ENCODE measurements at places on chromosomes 16 and 17.

DNA sequence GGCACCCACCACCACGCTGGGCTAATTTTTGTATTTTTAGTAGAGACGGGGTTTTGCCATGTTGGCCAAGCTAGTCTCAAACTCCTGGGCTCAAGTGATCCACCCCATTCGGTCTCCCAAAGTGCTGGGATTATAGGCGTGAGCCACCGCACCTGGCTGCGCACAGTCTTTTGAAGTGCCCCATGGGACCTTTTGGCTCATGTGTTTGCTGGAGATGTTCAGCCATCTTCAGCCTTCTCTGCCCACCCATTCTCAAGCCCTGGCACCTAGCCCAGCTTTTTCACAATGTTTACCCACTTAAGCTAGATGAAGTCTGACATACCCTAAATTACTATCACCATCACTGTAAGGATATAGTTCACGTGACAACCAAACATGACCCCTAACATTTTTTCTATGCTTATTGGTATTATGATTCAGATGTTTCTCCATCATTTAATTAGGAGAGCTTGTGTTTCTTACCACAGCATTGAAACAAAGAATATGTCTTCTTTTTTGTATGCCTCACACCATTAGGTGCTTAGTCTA lies 32.3 kb downstream of the PECAM1 start:
- DNase-seq = no peak

DNA sequence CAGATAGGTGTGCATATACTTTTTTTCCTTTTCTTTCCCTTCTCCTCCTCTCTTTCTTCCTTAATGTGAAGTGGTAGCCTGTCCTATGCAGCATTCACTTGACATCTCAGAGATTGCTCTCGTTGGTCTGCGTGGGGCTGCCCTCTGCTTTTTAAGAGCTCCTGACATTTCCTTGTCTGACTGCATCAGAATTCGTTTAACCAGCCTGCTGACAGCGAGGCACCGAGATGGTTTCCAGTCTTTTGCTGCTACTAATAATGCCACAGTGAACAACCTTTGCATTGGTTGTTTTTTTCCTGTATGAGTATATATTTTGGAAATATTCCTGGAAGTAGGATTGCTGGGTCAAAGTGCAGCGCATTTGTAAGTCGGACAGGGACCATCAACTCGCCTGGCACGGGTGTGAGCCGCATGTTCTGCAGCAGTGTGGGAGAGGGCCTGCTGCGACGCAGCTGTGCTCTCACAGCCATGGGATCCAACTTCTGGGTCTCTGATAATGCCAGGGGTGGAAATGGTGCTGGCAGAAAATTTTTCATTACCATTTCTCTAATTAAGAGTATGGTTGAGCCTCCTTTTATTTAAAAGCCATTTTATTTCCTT lies 154.3 kb downstream of the SNX29 start:
- no peak for DNase-seq

DNA sequence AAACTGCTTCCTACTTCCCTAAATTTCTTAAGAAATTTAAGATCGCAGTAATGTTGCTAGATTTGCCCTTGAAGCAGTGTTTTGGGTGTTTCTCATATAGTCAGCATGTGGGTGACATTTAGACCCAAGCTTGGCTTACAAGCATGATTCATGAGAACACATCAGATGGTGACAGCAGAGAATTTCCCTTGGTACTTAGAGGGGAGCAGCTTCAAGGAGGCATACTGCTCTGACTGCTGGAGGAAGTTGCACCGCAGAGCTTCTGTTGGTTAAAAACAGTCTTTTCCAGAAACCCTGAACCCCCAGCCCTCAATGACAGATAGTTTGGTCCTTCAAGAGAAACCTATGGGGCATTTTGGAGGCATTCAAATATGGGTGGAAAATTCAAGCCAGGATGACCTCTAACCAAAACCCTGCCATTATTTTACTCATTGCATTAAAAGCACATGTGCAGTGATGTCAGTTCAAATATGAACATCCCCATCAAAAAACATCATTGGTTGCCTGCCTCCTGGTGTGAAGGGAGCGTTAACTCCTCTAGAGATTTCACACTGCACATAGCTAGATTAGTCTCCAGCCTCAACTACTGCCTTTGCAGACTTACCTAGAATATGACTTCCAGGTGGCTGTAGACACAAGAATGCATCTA lies 201.5 kb upstream of the CACNG5 start:
- DNase-seq = no peak

- no peak for DNase-seq
Observed at GRCh38 chr17:64628641-64629040, 33.5 kb downstream of the SMURF2 start.

DNA sequence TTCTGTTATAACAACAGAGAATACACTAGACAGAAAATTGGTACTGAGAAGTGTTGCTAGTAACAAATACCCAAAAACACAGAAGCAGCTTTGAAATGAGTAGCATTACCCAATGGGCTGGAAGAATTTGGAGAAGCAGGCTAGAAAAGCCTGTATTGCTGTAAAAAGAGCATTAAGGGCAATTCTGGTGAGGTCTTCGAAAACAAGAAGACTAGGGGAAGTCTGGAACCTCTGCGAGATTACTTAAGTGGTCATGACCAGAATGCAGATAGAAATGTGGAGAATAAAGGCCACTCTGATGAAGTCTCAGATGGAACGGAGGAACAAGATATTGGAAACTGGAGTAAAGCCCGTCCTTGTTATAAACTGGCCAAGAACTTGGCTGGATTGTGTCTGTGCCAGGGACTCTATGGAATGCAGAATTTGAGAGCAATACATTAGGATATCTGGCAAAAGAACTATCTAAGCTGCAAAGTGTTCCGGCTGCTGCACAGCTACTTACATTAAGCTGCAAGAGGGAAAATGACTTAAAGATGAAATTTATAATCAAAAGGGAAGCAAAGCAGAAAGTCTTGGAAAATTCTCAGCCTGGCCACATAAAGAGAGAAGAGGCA lies 44.9 kb upstream of the PEMT start:
- DNase-seq = no peak

GRCh38 chr16:57324749-57325148 lies 33.8 kb upstream of the CCL22 start:
- DNase-seq = no peak

DNA sequence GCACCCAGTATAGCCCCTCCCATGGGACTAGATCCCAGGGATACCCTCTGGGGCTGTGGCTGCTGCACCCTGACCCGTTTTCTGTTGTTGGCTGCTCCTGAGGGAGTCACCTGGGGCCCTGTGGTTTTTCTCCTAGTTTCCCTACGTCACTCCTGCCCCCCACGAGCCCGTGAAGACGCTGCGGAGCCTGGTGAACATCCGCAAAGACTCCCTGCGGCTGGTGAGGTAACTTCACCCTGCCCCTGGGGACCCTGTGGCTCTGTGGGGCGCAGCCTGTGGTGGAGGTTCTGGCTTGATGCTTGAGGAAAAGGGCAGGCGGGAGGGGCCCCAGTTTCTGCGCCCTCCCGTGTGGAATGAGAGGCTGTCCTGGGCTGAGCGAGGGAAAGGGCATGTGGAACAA lies 27.2 kb downstream of the MGRN1 start:
- no peak for DNase-seq

DNA sequence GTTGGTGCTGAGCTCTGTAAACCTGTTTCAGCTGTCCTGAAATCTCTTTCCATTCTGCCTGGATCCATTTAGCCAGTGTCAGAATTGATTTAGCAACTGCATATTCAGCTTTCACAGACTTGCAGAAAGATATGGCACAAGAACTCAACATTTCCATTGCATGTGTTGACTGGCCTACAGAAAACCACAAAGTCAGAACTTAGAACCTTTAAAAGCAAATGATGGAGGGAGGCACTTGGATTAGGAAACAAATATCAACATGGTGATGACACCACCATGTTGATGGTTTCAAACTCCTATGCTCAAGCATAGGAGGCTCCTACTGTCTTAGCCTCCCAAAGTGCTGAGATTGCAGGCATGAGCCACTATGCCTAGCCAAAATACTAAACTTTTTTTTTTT lies 52.3 kb upstream of the ARL6IP1 start:
- DNase-seq = no peak

GRCh38 chr17:57697197-57697596 lies 47.9 kb downstream of the CCDC182 start:
- no peak for DNase-seq

DNA sequence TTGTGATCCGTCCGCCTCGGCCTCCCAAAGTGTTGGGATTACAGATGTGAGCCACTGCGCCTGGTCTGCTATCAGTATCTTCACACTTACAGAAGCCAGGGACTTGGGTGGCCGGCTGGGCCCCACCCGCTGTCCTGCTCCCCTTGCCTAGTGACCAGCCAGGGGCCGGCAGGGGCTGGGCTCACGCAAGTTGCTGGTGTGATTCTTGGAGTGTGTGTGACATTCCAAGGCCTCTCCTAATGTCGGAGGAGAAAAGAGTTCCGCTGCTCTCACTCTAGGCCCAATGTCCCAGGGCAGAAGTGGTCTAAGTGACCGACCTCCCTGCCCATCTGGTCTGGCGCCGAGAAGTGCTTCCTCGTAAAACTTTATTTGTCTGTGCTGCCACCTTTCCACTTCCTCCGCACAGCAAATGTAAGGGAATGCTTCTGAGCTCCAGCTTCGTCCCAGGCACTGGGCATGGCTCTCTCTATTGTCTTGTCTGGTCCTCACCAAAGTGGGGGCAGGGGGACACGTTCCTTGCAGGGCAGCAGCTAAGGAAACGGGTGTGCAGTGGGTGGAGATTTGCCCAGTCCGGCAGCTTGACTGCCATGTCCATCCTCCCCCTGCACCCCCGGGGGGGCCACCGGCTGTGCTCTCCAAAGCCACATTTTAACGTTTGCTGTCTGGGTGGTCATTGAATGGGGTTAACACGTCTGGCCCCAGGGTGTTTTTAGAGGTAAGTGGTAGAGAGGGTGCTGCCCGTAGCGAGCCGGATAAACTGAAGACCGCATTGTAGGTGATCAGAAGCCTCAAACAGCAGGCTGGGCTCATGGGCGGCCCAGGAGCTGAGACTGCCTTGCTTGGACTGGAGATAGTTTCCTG lies 7.8 kb upstream of the GSE1 start:
- no peak for DNase-seq

DNA sequence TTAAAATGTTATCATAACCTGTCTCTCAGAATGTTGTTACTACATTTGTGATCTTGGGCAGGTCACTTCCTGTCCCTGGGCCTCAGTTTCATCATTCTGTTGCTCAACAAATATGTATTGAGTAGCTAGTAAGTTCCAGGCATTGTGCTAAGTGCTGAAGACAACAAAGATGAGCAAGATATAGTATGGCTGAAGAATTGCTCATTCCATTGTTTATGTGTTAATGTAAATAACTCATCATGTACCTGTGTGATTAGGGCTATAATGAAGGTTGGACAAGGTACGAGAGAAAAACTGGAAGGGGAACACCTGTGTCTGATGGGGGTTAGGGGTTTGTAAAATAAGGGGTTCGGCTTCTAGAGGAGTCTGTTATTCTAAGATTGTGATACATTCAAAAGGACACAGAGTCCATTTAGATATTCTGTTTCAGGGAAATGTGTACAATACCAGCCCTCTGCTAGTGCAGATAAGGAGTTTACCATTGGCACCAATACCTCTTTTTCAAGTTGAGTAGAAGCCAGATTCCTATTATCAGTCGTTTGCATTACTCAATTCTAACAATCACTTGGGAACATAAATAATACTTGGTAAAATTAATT lies 20.0 kb downstream of the TUBG1 start:
- DNase-seq = no peak

- peak; percentile 47 for DNase-seq
Observed at GRCh38 chr17:57657211-57657610, 87.9 kb downstream of the CCDC182 start.

- DNase-seq = no peak
Observed at GRCh38 chr16:7090628-7091115, 242.0 kb upstream of the RBFOX1 start.

DNA sequence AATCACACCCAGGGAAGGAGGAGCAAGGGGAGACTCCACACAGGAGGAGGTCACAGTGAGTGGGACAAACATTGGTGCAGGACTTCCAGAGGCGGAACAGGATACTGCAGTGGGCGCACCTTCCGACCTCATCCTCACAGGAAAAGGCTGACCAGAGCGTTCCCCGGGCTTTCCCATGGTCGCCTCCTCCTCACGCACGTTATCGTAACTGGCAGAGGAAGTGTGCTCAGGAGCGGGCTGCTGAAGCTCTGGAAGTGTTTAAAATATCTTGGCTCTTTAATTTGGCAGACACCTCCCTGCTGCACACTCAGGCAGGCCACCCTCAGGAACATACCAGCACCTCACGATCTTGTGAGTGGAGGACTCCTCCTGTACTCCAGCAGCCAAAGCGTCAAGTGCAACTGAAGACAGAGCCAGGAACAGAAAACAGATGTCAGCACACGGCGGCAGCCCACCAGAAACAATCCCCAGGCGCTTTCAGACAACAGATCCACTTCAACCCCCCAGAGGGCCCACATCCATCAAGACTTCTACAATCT lies 17.5 kb downstream of the FANCA start:
- no peak for DNase-seq

- no peak for DNase-seq
Observed at GRCh38 chr16:69083306-69083941, 22.0 kb upstream of the HAS3 start.

GRCh38 chr17:45144199-45145034 lies 3.9 kb upstream of the HEXIM1 start:
- peak; percentile 61 for DNase-seq

GRCh38 chr17:60240290-60240689 lies 90.5 kb downstream of the CA4 start:
- no peak for DNase-seq

DNA sequence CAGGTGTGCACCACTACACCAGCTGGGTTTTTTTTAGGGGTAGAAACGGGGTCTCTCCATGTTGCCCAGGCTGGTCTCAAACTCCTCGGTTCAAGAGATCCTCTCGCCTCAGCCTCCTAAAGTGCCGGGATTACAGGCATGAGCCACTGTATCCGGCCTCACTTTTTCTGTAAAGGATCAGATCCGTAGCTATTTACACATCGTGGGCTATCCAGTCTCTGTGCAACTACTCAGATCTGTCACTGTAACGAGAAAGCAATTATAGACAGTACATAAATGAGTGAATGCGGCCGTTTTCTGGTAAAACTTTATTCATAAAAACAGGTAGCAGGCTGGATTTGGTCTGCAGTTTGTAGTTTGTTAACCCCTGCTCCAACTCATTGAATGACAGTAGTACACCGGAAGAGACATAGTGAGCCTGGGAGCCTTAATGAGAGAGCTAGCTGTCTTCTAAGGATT lies 44.5 kb downstream of the VMP1 start:
- DNase-seq = no peak

DNA sequence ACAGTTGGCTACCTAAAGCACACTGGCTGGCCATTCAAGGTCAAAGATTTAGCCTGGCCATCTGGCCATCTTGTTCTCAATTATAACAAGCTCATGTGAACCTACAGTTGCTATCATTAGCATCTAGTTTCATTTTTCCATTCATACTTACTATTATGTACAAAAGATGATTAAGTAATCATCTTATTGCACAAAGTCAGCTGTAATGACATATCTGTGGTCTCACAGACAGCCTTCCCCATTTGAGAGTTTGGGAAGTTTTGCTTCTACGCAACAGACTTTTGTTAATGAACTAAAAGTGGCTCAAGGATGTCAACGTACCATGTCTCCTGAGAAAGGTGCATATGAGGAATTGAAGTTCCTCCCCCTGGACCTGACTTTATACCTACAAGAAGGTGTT lies 51.3 kb downstream of the HS3ST3B1 start:
- DNase-seq = no peak

All from globus pallidus (tissue), 1 donor.